Ammon's horn (tissue), 1 donor: ENCODE measurements at places on chromosomes 5 and 9.
A peak's percentile ranks its signal among the peaks of the same experiment; 100 is the strongest.

- no peak for DNase-seq
Measured at GRCh38 chr5:72082048-72082447, 25.2 kb upstream of the MAP1B start.

GRCh38 chr9:135908093-135908753 lies 877 bp upstream of the CAMSAP1 start:
- DNase-seq: no peak

- DNase-seq: no peak
Measured at GRCh38 chr5:151592855-151593408, 1.8 kb upstream of the FAT2 start.

- peak; percentile 87 for DNase-seq
Measured at GRCh38 chr9:79471580-79472543, 99.9 kb upstream of the TLE4 start.

DNA sequence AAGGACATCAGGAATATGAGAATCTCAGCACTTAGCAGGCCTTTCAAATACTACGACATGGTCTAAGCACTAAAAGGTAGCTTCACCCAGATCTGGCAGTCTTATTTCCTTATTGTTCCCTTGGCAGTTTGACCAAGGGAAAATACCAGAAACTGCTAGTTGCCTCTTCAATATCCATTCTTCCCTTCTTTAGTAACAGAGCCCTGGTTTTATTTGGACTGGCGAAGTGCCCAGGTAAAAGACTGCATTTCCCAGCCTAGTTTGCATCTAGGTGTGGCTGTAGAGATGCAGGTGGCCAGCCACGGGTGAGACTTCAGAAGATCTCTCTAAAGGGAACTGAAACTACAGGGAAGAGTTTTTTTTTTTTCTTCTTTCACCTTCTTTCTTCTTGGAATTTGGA lies 21.6 kb downstream of the DMRT2 start:
- no peak for DNase-seq

GRCh38 chr5:37552770-37553719 lies 173.9 kb downstream of the WDR70 start:
- no peak for DNase-seq

GRCh38 chr5:88049737-88050136 lies 218.9 kb downstream of the TMEM161B start:
- no peak for DNase-seq

DNA sequence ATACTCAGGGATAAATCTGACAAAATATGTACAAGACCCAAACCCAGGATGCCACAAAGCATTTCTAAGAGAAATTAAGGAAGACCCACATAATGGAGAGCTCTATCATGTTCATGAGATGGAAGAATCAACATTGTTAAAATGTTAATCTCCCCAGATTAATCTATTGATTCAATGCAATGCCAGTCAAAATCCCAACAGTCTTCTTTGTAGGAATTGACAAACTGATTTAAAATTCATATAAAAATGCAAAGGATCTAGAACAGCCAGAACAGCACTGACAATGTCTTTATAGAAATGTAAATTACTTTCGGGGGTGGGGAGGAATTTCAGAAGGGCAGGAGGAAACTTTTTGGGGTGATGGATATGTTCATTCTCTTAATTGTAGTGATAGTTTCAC lies 281.6 kb upstream of the SEMA6A start:
- DNase-seq: no peak

GRCh38 chr9:126154869-126155268 lies 171.8 kb upstream of the MVB12B start:
- DNase-seq: no peak

- DNase-seq: peak; percentile 57
Measured at GRCh38 chr9:90684736-90685135, 42.1 kb upstream of the DIRAS2 start.

DNA sequence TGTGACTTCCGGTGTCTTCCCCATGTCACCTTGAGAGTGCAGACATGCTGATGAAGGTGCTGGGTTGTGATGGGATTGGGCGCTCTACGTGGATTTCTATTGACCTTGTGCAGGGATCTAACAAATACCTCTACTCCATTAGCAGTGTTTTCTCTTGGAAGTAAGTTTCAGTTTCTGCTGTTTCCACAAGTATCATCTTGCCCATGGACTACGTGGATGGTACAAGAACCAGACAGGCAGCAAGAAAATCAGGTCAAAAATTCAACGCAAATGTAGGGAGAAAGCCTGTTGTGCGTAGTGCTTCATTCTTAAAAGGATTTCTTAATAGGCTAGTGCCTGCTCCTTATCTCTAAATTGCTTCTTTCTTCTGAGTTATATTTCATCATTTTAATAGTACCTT lies 60.8 kb downstream of the AOPEP start:
- no peak for DNase-seq

GRCh38 chr9:121439711-121440664 lies 59.7 kb downstream of the GGTA1 start:
- DNase-seq: no peak

DNA sequence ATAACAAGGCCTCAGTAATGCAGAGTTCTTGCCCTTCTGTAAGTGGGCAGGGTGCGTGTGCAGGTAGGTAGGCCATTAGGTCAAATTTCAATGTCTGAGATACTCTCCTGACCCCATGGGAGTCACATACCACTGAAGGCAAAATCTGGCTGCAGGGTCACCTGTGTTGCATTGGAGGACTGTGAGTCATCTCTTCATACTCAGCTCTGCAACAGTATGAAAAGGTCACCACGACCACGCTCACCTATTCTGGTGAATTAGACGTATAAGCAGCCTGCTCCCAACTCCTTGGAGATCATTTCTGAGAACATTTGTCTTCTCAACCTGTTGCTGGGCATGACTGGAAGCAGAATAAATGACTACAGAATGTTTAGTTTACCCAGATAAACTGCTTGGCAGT lies 599.8 kb downstream of the PDE4D start:
- DNase-seq: no peak

DNA sequence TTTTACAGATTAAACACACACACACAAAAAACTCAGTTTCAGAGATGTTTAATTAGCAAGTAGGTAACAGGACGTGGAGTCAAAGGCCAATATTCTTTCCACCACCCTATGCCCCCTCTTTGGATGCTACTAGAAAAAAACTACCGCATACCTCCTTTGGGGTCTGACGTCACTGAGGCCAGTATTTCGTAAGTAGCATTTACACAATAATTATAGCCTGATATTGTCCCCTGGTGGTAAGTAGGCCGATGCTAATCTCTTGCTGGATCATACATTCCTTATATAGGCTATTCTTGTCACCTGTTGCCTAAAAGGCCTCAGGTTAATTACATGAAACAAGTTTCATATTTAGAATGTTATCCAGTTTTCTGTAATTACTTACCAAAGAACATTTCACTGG lies 21.0 kb upstream of the SMARCA2 start:
- no peak for DNase-seq

DNA sequence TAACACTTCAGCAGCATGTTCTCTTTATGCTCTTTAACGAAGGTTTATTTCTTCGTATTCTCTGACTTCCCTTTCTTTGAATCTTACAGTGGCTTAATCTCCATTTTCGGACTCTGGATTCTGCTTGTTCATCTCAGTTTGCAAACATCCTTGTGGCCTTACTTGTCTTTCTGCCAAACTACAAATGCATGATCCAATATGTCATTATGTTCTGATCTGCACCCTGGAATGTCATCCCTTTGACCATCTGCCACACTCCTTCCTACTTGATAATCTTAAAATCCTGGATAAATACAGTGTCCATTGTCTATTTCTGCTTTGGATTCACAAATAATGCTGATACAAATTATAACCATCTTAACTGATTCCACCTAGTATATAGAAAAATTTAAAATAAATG lies 499.2 kb downstream of the CDH18 start:
- no peak for DNase-seq

DNA sequence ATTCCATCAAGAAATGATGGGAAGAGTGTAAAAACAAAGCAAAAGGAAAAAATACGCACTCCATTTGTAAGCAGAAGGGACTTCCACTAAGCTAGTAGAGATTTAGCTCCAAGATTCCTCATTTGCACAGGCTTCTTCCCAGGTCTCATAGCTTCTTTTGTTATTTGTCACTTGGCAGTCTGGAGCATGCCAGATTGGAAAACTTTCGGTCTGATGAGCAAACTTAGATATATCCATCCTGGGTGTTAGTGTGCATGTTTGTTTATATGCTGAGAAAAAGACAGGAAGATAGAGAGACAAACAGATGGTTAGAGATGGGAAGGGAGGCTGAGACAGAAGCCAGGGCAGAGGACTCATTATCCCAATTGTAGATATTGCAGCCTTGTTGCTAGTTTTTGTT lies 1644.5 kb upstream of the NUDT12 start:
- peak; percentile 1 for DNase-seq

- DNase-seq: peak; percentile 20
Measured at GRCh38 chr5:65102371-65102975, 333.7 kb downstream of the CWC27 start.

DNA sequence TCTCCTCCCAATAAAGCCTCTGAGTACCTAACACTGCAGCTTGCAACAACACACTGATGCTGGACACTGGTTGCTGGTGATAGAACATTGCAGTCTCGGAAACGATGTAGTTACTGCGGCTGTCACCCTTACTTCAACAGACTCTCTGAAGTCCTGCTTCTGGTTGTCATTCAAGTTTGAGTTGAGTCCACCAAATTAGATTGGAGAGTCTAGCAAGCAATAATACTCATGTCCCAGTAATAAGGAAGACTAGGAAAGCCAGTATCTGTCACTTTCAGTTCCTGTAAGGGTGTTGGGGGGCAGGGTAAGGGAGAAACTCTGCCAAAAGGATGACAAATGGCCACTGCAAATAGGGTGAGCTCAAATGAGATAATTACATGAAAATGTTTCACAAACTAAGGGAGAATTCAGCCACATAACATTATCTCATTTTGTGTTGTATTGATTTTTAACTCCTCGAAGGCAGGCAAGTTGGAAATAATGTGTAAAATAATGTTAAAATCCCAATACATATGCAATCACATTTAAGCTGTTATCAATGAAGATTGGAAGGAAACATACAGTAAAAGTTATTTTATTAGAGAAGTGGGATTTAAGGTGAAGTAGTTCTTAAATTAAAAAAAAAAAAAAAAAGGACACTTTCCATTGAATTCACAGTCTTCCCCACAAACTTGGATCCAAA lies 849 bp upstream of the IFT74 start:
- DNase-seq: peak; percentile 59

DNA sequence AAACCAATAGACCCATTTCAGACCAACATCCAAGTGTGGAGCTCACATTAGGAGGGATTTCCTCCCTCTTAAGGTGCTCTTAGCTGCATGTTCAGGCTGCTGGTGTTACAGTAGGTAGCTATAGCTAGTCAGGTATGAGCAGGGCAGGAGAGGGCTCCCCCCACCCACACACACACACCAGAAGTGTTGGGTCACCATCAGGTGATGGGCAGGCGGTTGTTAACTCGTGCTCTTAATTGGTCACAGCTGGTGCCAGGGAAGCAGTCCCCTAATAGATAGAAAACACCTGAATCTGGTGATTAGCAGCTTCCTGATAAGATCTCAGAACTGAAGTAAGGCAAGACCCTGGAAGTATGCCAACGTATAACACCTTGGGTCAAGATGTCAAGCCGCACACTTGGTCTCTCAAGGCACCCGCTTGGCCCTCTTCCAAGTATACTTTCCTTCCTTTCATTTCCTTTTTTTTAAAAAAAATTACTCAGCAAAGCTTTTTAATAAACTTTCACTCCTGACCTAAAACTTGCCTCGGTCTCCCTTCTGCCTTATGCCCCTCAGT lies 532.4 kb downstream of the DNAH5 start:
- no peak for DNase-seq

- DNase-seq: no peak
Measured at GRCh38 chr5:74542482-74542881, 98.0 kb downstream of the ENC1 start.

GRCh38 chr9:81132318-81132717 lies 557.0 kb downstream of the TLE1 start:
- DNase-seq: no peak
